ENCODE measurements at places on chromosomes 7 and 10.

DNA sequence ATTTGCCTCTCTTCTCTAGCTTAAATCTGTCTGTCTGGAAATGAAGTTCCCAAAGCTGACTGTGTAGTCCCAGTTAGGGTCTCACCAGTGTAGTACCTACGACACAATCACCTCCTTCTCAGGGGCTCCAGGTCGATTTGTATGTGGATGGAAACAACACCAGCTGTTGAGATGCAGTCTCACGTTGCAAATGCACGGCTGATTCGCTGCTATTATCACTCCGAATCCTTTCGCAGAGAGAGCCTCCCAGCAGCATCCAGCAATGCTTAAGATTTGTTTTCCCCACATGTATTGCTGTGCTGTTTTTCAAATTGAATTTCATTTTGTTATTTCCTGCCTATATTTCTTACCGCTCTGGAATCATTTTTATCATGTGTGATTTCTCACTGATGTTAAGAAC lies 16.3 kb downstream of the VSTM4 start:
- no peak for DNase-seq

- DNase-seq, result no peak
These were observed 250.9 kb downstream of the CHCHD3 start for GRCh38 chr7:132830941-132831340.

- DNase-seq, result no peak
These were observed 69.2 kb downstream of the CPVL start for GRCh38 chr7:29077176-29077575.

DNA sequence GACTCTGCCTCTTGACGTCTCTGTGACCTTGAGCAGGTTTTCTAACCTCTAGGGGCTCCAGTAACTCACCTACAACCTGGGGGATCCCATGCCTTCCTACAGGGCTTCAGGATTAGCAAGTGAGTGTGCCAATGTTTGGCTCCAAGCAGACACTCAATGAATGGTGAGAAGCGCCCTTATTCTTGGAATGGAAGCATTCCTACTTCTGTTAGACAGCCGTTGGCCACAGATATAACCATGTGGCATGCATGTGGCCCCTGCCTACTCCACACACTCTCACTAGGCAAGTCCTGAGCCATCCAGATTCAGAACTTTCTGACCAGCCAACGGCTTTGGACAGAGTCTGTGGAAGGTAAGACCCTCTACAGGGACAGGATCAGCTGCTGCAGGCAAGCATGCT lies 108.9 kb upstream of the LYZL2 start:
- DNase-seq, result no peak

- DNase-seq, result no peak
These were observed 55.4 kb downstream of the GPR26 start for GRCh38 chr10:123721441-123722049.

- DNase-seq, result no peak
These were observed 501.6 kb upstream of the PHF14 start for GRCh38 chr7:10472115-10472514.

- DNase-seq, result no peak
These were observed 5.0 kb downstream of the PLEKHA1 start for GRCh38 chr10:122379537-122379936.

GRCh38 chr7:110977127-110977737 lies 113.7 kb upstream of the LRRN3 start:
- no peak for DNase-seq

DNA sequence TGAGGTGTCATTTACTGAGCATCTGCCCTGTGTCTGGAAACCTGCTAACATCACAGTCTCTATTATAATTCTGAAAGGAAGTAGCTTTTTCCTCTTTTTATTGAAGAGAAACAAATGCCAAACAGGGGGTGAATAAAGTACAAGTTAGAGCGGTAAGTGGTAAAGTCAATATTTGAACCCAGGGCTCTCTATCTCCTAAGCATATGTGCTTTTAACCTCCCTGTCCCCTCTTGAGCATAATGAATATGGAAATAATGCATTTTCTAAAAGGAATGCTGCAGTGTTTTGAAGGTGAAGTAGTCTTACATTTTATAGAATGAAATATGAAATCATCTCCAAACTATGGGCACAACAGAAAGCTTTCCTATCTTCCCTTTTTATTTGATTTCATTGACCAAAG lies 196.7 kb downstream of the KIAA1217 start:
- no peak for DNase-seq

DNA sequence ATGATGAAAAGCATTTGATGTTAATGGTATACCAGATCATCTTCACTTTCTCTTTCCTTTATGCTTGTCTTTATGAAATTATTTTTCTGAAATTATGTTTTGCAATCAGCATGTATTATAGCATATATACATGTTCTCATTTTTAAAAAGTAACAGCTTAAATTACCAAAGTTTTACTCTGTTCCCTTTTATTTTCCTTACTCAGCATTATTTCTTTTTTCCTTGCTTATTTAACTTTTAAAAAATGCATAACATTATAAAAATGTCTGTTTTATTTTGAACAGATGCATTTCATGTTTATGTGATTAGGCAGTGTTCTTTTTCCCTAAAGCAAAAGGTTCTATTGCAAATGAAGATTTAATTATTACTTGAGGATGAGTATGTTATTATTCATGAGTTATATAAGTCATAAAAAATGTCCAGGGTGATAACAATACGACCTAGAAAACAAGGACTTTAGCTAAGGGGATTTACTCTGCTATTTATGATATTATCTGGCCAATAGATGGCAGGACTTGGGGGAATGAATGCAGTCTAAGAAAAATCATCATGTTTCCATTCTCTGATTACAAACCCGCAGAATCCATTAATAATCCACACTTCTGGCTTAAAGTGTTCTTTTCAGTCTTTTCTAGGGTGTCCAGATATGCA lies 38.5 kb downstream of the CABCOCO1 start:
- DNase-seq, result no peak

DNA sequence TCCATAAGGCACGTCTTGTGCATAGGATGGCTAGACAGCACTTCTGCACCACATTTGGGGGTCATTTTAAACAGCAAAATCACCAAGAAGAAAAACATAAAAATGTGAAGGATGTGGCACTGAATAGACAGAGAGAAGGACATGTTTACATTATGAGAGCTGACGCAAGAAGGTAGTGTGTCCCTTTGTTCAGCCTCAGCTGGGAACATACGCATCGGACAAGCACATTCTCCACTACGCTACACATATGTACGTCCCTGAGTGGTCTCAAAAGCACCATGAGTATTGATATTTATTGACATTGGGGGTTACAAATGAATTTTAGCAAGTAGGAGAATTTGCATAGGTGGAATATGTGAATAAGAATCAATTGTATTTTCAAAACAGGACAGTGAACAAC lies 20.2 kb downstream of the DDC start:
- DNase-seq, result no peak

DNA sequence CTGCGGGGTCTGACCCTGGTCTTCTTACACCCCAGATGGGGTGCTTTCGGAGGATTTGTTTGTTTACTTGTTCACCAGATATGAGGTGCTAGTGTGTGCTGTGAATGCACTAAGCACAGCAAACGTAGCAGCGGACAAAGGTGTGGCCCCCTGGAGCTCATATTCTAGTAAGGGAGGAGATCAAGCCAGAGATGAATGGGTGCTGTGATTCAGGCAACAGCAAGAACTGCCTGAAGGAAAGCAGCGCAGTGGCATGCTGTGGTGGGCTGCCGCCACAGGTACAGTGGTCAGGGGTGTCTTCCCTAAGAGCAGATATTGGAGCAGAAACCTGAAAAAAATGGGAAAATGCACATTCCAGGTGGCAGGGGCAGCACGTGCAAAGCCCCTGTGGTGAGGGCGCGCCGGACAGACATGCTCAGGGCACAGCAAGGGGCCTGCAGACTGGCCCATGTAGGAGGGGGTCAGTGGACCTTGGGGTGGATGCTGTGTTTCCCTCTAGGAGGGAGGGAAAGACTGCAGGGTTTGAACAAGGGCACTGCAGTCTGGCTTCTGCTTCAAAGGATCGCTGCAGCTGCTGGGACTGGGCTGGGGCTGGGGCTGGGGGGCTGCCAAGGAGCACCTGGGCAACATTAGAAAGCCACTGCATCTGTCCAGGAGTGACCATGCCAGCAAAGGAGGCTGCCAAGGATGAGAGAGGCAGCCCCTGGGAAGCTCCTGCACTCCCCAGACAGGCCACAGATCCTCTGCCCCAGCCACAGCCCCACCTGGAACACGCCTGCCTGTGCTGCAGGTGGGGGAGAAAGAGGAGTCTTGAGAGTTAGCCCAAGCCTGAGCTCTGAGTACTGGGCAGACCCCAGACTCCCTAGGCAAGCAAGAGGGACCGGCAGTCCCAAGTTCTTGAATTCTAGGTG lies 927 bp upstream of the DEPP1 start:
- DNase-seq, result no peak

DNA sequence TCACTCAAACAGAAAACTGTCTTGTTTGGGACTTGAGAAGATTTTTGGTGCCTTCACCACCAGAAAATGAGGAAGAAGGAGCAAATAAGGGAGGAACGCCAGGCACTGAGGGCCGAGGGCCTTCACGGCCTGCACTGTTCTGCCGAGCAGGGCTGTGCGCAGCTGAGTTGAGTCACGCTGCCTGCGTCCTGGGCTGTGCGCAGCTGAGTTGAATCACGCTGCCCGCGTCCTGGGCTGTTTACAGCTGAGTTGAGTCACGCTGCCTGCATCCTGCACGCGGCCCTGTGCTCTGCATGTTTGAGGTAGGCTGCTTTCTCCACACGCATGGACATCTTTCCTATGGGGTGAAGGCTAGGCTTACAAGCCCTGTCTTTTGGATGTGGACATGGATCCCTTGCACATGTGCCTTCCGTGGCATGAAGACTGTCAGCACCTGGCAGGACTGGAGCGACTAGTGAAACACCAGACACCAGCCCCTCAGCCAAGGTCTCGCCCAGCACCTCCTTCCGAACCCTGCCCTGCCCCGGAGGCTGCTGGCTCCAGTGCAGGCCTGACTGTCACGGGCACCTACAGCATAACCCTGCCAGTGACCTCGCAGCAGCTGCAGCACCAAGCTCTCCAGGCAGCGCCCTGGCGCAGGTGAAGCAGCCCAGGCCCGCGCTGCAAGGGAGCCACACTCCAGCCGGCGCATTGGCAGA lies 96.7 kb downstream of the HTR5A start:
- DNase-seq, result no peak

DNA sequence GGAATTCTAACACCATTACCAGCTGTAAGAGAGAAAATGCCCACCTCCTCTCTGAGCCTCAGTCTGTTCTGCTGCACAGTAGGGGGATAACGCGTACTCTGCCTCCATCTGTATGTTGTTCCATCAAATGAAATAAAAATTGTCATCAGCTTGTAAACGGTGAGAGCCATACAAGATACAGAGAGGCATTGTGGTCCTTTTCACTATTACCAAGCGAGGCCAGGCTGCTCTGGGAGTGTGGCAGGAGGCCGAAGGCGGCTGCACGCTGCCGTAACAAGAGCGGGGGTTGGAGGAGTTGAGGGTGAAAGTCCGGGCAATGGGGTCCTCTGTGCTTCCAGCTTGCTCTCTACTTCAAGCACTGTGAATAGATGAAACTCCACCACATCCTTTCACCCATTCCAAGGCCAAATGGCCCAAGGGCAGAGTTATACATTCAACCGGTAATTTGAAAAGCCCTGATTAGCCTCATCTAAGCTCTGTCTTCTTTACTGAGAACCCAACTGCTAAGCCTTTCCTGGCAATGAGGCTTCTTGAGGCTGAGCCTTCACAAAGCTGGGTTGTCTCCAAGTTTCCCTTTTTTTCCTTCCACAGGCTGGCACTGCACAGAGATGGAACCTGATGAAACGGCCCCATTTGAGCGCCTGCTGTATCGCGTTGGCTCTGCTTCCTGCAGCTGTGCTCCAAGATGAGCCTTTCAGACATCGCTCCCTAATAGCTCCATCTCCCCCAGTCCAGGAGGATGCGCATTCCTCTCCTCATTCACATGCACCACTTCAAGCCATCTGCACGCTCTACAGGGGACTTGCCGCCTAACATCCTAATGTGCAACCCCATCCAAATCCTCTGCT lies 47.2 kb downstream of the PYROXD2 start:
- no peak for DNase-seq

- no peak for DNase-seq
These were observed 79.5 kb upstream of the PCBD1 start for GRCh38 chr10:70967591-70968587.

GRCh38 chr7:77760809-77761453 lies 37.3 kb downstream of the TMEM60 start:
- DNase-seq, result no peak

Measured in activated CD4-positive, alpha-beta T cell treated with anti-CD3 and anti-CD28 coated beads for 1 hour (primary cell).